ENCODE measurements at places on chromosomes 4 and X.

DNA sequence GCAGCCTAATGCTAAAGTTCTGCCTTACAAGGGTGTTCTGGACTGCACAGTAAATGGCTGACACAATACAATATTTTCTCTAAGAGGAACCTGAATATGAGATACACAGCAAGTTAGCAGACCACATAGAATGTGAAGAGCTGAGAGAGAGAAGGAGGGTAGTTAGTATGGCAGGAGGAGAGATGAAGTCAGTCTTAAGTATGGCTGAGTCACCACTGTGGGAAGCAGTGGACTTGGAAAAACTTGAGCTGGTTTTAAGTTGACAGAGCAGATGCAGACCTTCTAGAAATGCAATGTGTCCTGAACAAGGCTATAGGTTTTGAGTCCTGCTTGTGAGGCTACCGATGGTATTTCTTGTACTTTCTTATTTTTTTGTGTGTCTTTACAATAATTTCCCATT lies 172.5 kb downstream of the SH2D1A start:
- DNase-seq, result no peak

DNA sequence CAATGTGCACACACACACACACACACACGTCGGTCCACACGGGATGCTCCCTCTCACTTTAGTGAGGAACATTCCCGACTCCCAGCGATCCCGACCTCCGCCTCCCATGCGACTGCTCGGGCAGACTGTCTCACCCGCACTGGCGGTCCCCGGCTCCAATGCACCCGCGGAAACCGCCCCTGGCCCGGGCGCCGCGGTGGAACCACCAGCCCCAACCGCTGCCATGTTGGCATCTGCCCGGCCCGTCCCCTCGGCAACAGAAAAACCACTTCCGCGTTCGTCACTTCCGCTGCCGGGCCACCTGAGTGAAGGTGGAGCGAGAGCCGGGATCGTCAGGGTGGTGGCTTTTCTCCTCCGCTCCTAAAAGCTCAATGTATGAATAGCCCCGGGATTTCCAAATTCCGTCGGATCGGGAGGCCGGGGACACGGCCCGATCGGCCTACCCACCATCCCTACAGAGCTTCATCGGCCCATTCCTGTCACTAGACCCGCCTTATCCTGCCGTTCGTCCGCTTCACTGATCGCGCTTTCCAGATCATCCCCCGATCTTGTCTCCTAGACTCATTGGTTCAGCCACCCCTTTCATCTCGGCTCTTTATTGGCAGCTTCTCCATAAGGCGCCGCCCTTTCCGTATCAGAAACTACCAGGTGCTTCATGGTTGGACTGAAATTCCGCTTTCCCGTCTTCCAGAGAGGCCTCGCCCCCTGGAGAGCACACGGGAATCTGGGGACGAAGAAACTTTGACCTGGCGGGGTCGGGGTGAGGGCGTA lies at the start of gene SLC35A2:
Gene SLC35A2 (minus strand): TSS at position 235 of the 771 bp plus-strand sequence. CDS start 10 bp downstream, at position 225.
- DNase-seq, result peak; percentile 62

DNA sequence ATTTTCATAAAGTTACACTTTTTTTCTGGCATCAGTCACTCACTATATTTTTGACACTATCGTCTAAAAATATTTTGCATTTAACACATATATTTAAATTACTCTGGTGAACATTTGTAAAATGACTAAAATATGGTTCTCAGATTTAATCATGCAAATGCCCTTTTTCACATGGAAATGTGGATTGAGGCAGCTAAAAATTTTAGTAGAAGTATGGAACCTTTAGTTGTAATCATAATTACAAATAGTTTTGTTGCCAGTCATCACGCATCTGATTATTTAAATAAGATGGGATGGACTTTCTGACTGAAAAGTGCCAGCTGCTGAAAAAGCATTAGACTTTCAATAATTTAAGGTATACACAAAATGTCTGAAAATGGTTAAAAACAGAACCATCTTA lies 119.3 kb downstream of the PDHA2 start:
- DNase-seq, result no peak

GRCh38 chrX:31436424-31436823 lies 364.6 kb upstream of the FTHL17 start:
- no peak for DNase-seq

- no peak for DNase-seq
Observed at GRCh38 chr4:116899561-116899960, 185.8 kb downstream of the TRAM1L1 start.

GRCh38 chr4:101707596-101707995 lies 82.9 kb upstream of the BANK1 start:
- no peak for DNase-seq

- no peak for DNase-seq
Observed at GRCh38 chr4:121326597-121326996, 54.2 kb downstream of the QRFPR start.

DNA sequence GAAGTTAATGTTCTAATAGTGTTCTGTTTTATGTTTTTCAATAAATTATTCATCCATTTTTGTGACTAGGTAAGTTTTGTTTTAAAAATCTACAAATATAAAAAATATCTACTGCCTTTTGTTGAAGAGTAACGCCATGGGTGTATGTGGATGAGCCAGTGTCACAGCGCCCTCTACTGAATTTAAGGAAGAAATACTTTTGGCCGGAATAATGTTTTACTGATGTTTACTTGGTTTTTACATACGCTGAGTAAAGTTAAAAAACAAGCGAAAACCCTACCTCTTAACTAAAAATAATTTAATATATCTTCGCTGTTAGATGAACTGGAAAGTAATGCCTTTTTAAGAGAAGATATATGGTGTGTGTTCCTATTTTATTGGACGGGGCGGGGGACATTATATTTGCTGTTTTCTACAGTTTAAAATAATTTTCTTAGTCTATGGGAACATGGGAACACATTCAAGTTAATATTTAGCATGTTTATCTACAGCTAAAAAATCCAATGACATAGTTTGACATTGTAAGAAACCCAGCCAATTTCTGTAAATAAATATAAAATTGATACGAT lies 86.1 kb downstream of the CPE start:
- no peak for DNase-seq

- DNase-seq, result no peak
Observed at GRCh38 chr4:165709973-165710526, 163.0 kb upstream of the TLL1 start.

DNA sequence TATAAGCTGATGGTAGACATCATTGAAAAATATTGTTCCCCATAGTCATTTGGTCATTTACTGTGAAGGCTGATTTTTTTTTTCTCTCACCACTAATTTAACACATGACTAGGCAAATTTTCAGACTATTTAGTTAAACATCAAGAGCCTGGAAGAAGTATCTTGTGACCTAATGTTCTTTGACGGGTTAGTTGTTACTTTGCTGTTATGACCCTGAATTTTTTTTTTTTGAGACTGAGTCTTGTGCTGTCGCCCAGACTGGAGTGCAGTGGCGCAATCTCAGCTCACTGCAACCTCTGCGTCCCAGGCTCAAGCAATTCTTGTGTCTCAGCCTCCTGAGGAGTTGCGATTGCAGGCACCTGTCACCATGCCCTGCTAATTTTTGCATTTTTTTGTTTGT lies 67.0 kb downstream of the HPF1 start:
- no peak for DNase-seq

DNA sequence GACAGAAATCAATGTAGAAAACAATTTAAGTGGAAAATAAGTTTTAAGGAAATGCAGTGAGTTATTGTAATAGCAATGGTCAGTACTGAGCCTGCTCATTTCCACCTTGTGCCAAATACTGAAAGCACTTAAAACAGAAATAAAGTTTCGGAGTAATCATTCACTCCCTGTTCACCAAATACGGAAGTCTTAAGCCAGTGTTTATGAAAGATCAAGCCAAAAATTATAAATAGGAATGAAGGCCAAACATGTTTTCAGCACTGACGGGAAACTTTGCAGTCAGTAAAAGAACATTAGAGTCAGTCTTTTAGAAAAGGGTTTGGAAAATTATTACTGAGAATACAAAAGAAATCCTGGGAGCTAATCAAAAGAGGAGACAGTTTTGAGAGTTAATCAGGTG lies 178.6 kb downstream of the DMD start:
- DNase-seq, result no peak
